Forelimb muscle (tissue), 1 donor: ENCODE measurements at places on chromosomes 3 and 15. TPM values are rescaled to one million over a fixed set of nuclear protein-coding genes. Genes with fewer than 3 reads are reported as not detected.

DNA sequence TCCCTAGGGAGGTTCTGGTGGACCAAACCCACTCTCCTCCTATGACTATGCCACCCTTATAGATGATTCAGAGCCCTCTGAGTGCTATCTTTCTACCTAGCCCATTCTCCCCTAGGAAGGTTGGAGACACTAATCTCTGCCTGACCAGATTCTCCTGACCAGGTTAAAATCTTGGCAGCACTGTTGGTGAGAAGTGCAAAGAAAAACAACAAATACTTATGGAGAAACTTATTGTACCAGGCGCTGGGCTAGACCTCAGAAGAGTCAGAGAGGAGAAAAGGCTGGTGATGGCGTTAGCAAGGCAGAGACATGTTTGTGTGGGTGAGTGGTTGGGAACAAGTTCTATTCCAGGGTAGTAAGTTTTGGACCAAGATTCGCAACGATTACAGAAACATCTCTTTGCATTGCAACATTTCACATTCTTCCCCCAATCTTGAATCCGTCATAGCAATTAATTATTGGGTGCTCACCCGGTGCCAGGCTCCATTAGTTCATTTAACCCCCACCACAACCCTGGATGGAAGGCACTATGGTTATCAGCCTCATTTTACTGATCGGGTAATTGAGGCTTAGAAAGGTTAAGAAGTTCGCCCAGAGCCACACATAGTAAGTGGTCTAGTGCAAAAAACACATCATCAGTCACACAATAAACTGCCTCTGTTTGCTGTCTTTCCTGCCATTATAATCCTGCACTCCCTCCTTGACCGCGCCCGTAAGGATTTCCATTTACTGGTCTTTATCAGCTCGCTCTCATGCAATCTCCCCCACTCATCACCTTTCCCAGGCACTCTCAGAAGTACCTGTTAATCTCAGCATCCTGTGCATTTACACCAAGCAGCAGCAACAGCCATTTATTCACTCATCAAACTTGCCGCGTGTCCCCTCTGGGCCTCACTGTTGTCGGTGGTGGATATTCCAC, 655 bp upstream of the TSPAN3 start:
- no peak for DNase-seq

The GHRL gene
- 0.89 TPM for polyA plus RNA-seq

The ATP2B2 gene
- 6.6 TPM for polyA plus RNA-seq

The CD200R1 gene
- polyA plus RNA-seq: 1.7 TPM

DNA sequence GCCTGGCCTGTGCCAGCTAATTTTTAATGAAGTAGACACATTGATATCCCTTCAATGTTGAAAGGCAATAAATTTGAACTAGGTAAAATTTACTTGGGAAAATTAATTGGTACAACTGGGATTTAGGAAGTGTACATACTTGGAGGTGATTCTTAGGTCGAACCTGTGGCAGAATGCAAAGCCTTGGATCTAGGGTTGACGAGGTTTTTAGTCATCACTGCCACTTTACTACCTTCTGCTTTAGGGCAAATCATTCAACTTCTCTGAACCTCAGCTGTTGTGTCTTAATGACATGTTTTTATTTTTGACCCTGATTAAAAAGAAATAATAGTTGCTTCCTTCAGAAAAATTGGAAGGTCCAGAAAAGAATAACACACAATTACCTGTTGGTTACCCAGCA, 2.5 kb downstream of the APPL1 start:
- no peak for DNase-seq

DNA sequence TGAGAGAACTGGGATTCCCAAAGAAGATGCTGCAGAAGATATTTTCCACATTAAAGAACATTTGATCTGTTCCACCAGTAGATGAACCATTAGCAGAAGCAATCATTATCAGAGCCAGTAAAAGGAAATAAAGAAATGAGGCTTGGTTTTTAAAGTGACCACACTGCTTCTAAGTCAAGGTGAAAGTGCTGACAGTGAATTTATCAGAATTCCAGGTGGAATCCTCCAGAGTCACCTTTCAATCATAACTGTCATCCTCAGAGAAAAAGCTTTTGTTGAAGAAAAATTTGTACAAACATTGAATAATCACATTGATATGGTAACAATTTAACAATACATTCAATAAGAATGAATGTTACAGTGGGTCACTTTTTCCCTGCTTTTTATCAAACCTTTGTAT, 99.8 kb downstream of the GREM1 start:
- DNase-seq: no peak

- DNase-seq: no peak
These were observed 25.2 kb downstream of the OXNAD1 start for GRCh38 chr3:16290007-16290826.

- DNase-seq: no peak
These were observed 48.7 kb downstream of the BDH1 start for GRCh38 chr3:197507081-197507480.

The LSAMP gene
- 4.5 TPM for polyA plus RNA-seq

The ENTPD3 gene
- 0.46 TPM for polyA plus RNA-seq

The PDCD10 gene
- polyA plus RNA-seq: 23.8 TPM

- no peak for DNase-seq
These were observed 372.1 kb downstream of the MAGI1 start for GRCh38 chr3:65666448-65667091.

DNA sequence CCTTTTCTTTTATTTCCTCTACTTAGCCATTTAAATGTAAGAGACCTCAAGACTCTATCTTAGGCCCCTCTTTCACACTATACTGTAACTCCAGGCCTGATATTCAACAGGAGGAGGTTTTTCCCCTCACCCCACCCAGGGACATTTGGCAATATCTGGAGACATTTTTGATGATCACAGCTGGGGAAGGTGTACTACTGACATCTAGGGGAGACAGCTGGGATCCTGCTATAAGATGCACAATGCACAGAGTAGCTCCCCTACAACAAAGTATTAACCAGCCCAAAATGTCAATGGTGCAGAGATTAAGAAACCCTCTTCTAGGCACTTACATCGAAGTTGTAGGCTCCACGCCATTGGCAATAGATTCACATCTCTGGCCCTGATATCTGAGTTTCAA, 517.5 kb upstream of the UBE2E2 start:
- no peak for DNase-seq

GRCh38 chr15:101020945-101021344, 101.8 kb downstream of the LRRK1 start:
- DNase-seq: no peak

- no peak for DNase-seq
These were observed 167.2 kb upstream of the SLC2A2 start for GRCh38 chr3:171193693-171194092.

GRCh38 chr3:164408326-164408725, 670.0 kb downstream of the SI start:
- no peak for DNase-seq

DNA sequence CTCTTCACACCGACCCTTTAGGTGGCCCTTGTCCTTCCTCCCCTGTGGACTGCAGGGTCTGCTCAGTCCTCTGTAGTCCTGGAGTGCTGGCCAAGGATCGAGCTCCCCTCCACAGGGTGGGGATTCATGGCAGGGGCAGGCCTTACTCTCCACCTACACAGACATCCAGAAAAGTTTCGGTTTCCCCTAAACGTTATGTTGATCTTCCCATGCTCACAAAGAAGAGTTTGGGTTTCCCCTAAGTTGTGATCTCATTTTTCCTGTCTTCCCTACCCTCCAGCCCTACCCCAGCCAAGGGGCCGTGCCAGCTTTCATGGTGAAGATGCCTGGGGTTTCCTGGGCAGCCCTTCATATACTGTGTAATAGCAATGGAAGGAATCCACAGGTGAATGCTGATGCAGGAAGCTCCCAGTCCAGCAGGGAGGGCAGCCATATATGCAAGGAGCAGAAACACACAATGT, 10.3 kb downstream of the STOML1 start:
- DNase-seq: no peak

- DNase-seq: no peak
These were observed 103.5 kb downstream of the MITF start for GRCh38 chr3:69842789-69843188.

- no peak for DNase-seq
These were observed 37.2 kb downstream of the UBE2E2 start for GRCh38 chr3:23240171-23240785.

The XCR1 gene
- polyA plus RNA-seq: 0.27 TPM

The LTK gene
- polyA plus RNA-seq: 12.9 TPM

The GPR160 gene
- polyA plus RNA-seq: 2.7 TPM

DNA sequence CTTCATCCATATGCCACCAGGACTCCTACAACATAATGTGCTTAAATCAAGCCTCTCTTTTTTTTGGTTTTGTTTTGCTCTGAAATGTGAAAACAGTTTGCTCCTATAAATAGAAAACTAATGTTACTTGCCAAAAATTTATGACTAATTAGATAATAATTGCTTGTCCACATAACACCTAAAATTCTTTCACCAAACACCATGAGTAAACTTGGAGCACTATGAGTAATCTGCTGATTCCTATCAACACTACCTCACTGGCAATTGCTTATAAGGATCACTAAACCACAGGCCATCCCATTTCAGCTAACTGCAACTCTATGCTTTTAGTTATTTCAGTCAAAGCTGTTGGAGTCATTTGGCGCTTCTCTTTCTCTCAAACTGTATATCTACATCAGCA, 252.7 kb downstream of the EPHA3 start:
- no peak for DNase-seq
